NK-92 treated with Interleukin-12 subunit alpha and Interleukin-12 subunit beta, amount 100 ng/mL, for 24 hours (cell line): ENCODE measurements at places on chromosomes 1 and 21.

DNA sequence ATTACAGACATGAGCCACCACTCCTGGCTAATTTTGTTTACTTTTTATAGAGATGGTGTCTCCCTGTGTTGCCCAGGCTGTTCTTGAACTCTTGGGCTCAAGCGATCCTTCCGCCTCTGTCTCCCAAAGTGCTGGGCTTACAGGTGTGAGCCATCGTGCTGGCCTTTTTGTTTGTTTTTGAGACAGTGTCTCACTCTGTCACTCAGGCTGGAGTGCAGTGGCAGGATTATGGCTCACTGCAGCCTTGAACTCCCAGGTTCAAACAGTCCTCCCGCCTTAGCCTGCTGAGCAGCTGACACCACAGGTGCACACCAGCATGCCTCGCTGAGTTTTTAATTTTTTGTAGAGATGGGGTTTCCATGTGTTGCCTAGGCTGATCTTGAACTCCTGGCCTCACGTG lies 49.1 kb downstream of the ADARB1 start:
- no peak for DNase-seq

GRCh38 chr21:14263879-14264278 lies 47.9 kb downstream of the RBM11 start:
- no peak for DNase-seq

GRCh38 chr1:208654241-208654640 lies 410.1 kb upstream of the PLXNA2 start:
- DNase-seq: no peak

DNA sequence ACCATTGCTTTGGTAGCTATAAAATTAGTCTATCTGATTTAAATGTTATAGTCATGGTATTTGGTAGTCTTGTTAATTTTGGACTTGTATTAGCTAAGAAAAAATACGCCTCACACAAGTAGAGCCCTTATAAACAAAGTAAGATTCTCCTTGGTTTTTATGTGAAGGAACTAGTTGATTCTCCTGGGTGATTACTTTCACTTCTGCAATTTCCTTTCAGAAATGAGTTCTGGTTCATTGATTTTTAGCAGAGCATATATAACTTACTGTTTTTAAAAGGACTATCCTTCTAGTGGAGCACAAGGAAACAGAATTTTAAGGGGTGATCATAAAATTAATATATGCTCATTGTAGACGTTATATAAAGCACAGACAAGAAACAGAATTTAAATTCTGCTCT lies 120.1 kb downstream of the BACH1 start:
- no peak for DNase-seq

- no peak for DNase-seq
Observed at GRCh38 chr1:112304126-112304525, 91.9 kb upstream of the CTTNBP2NL start.

GRCh38 chr21:21085206-21085605 lies 87.0 kb downstream of the NCAM2 start:
- no peak for DNase-seq

- no peak for DNase-seq
Observed at GRCh38 chr1:201267481-201268229, 15.7 kb upstream of the PKP1 start.

- DNase-seq: no peak
Observed at GRCh38 chr21:36097427-36098181, 27.8 kb downstream of the CBR1 start.

GRCh38 chr1:85762804-85763203 lies 54.6 kb upstream of the ZNHIT6 start:
- DNase-seq: no peak

GRCh38 chr1:97041026-97041425 lies 319.4 kb downstream of the PTBP2 start:
- no peak for DNase-seq

DNA sequence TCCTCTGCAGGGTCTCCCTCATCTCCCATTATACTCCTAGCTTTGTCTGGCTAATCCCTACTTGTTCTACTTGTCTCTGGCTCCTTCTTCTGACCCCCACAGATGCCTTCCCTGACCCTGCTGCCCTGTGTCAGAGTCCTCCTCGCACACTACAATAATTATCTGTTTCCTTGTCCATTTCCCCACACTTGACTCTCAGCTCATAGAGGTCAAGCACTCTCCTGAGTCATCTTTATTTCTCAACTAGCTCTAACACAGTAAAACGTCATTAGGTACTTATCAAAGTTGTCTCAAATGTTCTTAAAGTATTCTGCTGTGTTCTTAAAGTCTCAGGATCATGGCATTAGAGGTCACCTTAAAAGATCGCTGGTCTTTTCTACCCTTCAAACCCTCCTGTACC lies 47.1 kb downstream of the C8A start:
- no peak for DNase-seq

DNA sequence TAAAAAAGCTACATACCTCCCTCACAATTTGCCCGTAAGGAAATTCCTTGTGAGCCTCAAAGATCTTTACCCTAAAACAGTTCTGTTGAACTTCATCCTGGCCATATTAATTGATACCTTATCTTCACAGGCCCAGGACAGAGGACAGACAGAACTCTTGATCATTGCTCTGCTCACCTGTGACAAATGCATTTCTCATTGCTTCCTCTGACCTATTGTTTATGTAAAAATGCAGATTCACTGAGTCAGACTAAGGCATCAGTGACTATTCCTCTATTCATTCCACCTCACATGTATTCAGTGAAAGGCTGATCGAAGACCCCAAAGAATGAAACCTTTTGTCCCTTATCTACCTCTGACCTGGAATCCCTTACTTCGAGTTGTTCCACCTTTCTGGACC lies 61.0 kb downstream of the BACH1 start:
- DNase-seq: no peak

- no peak for DNase-seq
Observed at GRCh38 chr1:154813846-154814505, 56.1 kb downstream of the KCNN3 start.

DNA sequence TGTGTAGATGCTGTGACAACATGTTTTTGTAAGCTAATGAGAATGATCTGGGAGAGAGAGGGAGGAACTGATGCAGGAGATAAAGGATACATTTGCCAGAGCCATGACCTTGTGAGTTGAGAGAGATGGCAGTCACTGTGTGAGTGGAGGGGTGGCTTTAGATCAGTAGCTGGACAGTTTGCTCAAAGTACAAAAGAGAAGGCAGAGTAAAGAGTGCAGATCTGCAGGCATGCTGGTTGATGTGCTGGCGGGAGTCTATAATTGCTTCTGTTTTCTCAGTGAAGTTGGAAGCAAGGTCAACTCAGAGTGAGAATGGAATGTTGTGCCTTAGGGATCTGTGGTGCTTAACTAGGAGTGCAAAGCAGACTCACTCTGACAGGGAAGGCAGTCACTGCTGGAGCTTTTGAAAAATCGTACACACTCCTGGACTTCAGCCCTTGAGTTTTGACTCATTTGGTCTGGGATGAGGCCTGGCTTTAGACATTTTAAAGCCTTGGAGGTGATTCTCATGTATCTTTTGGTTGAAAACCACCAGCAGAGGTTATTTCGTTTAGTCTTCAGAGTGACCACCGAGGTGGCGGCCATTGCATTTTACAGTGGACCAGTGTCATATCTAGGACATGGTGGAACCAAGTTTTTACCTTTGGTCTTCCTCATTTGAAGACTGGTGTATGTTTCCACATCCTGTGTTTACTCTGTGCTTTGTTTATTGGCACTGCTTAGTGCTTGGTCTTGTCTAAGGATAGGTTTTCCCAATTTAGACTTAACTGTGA lies 49.6 kb downstream of the MTR start:
- DNase-seq: no peak

DNA sequence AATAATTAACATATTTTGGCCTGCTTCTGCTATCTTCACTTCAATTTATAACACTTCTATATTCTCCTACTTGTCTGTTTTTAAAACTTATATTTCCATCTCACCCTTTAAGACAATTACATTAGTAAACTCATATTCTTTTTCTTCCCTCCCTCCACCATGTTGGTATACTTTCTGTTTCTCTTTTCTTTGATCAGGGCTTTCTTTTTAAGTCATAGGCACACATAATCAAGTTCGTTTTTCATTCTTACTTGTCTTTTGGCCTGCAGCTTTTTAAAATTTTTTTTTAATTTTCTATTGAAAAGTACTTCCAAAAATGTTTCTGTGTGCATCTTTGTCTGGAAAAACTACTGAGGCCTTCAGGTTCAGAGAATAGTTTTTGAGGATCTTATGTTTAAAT lies 2.3 kb downstream of the PYHIN1 start:
- no peak for DNase-seq

- no peak for DNase-seq
Observed at GRCh38 chr1:23167353-23168078, 1.1 kb downstream of the LUZP1 start.

DNA sequence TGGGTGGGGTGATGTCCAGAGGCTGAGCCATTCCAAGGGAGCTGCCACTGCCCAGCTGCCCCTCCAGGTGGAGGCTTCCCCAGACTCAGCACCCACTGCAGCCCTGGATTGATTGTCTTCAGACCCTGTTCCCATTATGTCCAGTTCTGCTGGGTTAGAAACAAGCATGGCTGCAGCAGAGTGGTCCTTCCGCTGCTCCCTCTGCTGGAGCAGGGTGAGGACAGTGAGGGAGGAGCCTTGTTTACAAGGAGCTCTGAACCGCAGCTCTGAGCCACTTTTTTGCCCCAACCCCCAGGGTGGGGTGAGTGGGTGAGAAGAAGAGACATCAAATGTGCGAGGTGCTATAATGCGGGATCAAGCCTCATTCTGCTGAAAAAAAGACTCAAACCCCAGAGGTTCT lies 2.3 kb downstream of the TNNT2 start:
- DNase-seq: no peak

DNA sequence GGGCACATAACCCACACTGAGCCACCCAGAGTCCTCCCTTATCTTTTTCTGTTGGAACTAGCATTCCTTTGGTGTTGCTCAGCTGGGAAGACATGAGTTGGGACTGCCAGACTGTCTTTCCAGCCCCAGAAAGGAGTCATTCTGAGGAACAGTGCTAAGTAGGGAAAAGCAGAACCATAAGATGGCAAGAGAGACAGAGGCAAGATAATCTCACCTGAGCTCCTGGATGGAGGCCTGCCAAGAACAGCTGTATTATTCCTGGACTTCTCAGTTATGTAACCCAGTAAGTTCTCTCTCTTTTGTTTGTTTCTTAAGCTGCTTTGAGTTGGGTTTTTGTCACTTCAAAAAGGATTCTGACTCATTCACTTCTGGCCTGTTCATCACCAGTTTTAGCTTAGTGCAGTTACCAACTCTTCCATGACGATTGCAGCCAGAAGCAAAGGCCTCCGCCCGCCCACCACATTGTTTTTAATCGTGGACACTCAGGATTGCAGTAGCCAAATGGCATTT lies 134.4 kb downstream of the OMA1 start:
- DNase-seq: no peak

- no peak for DNase-seq
Observed at GRCh38 chr1:148362626-148363438, 120.3 kb downstream of the PPIAL4G start.

DNA sequence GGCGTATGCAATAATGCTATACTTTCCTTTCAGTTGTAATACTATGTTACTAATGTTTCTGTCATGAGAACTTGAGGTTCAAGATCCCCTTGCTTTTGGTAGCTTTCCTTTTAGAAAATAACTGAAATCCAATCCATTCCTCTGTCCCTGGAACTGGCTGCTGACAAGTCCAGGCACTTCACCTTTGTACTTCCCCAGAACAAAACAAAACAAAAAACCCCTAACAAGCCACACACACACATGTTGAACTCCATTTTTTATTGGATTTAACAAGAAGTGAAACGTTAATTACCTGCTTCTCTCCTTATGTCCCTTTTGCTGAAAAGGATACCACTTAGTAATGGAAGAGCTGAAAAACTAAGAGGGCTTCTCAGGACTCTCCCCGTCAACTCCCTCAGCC lies 26.1 kb upstream of the SDC3 start:
- no peak for DNase-seq

DNA sequence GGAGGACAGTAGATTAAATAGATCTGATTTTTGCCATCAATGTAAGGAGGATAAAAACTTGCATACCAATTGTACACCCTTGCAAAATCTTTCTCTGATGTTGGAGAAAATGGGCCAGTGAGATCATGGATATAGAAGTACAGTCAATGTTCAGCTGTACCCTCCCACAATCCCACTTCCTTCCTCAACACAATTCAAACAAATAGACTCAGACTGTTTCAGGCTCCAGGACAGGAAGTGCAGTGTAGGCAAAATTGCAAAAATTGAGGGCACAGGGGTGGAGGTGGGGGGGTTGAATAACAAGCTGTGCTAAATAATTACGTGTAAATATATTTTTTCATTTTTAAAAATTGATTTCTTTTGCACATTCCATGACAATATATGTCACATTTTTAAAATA lies 3.9 kb upstream of the IFI44 start:
- no peak for DNase-seq

DNA sequence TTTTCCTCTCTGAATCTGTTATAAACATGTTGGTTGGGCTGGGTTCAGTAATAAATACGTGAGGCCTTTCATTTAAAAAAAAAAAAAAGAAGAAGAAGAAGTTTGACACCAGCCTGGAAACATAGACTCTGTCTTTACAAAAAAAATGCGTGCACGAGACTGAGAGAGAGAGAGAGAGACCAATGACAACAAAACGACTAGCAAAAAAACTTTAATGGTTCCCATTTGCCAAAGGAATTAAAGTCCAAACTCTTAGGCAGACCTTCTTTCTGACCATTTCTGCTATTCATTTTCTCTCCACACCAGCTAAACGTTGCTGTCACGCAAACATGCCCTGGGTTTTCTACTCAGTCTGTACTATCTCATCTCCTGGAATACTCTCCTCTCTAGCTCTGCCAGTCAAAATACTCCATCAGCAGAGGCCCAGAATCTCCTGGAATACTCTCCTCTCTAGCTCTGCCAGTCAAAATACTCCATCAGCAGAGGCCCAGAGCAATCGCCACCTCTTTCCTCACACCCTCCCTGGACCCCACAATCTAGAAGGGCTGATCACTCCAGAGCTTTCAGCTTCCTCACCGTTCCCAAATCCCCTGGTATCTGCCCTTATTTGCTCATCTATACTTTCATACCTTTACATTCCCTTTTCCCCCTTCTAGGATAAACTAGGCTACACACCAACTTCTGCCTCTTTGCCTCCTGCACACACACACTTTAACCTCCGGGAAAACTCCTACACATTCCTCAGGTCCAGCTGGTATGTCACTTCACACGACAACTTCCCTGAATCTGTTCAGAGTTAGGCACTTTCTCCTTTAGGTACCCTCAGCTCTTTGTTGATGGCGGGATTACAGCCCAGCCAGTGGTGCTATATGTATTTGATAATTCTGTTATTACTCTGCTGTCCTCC lies 100.0 kb downstream of the CDC7 start:
- no peak for DNase-seq

DNA sequence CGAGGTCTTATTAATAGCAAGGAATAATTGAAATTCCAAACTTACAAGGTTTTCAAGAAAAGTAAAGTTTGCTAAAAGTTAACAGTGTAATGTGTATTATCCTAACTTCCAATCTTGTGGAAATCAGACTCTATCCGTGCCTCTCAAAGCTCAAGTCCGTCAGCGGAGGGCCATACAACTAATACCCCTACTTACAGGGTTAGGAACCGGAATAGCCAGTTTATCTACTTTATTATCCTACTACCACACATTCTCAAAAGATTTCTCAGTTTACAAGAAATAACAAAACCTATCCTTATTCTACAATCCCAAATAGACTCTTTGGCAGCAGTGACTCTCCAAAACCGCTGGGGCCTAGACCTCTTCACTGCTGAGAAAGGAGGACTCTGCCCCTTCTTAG lies 457.8 kb downstream of the PTPRC start:
- no peak for DNase-seq
